ENCODE measurements at places on chromosomes 1 and 21. TPM values are rescaled to one million over a fixed set of nuclear protein-coding genes. Genes with fewer than 3 reads are reported as not detected.

Gene SYT6
- not detected for total RNA-seq

Gene TRAPPC10
- 18.3 TPM for total RNA-seq

Gene SLC9C2
- not detected for total RNA-seq

Gene RHEX
- total RNA-seq = not detected

Gene LRRC53
- total RNA-seq = not detected
